Activated CD4-positive, CD25-positive, alpha-beta regulatory T cell treated with anti-CD3 and anti-CD28 coated beads, Interleukin-2, amount 50 U/mL, for 16 hours (primary cell): ENCODE measurements at places on chromosomes 5 and 9.

- no peak for DNase-seq
Observed at GRCh38 chr9:88075966-88076285, 62.3 kb downstream of the SPATA31C2 start.

GRCh38 chr5:171429543-171429910 lies 10.1 kb downstream of the FGF18 start:
- DNase-seq = no peak

DNA sequence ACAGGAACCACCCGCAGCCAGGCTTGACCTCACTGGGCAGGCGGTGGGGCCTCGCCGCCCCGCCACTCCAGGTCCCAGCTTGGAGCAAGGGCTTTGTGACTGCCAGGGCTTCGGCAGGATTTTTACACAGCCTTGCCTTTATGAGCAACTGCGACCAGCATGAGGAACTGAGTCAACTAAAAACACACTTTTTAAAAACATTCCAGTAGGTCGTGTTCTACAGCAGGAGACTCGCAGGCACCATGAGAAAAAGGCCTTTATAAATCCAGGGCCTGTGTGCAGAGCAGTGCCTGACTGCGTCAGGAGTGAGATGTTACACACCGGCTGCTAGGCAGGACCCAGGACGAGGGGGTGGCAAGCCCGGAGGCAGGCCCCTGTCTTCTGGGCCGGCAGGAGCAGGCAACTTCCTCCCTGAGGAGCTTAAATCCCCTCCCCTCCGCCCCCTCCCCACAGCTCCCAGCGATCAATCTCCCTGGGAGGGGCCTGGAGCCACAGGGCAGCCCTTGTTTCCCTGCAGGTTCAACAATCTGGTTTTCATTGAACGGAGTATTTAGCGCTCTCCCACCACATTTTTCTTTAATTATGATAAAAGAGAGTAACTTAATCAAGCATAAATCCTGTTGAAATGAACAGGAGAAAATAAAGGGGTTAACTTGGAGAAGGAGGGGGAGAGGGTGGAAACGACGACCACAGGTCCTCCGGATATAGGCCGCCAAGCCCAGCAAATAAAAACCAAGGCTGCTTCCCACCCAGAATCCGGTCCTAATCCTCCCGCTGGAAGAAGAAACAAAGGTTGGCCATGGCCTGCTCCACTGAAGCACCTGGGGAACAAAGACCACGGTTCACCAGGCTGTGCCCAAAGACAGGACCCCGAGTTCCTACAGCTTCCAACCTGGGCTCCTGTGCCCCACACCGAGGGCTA lies 92.5 kb downstream of the ROR2 start:
- DNase-seq = no peak

GRCh38 chr9:109730228-109730627 lies 49.8 kb upstream of the PALM2AKAP2 start:
- no peak for DNase-seq

- no peak for DNase-seq
Observed at GRCh38 chr5:89606939-89607534, 724.1 kb upstream of the MEF2C start.

DNA sequence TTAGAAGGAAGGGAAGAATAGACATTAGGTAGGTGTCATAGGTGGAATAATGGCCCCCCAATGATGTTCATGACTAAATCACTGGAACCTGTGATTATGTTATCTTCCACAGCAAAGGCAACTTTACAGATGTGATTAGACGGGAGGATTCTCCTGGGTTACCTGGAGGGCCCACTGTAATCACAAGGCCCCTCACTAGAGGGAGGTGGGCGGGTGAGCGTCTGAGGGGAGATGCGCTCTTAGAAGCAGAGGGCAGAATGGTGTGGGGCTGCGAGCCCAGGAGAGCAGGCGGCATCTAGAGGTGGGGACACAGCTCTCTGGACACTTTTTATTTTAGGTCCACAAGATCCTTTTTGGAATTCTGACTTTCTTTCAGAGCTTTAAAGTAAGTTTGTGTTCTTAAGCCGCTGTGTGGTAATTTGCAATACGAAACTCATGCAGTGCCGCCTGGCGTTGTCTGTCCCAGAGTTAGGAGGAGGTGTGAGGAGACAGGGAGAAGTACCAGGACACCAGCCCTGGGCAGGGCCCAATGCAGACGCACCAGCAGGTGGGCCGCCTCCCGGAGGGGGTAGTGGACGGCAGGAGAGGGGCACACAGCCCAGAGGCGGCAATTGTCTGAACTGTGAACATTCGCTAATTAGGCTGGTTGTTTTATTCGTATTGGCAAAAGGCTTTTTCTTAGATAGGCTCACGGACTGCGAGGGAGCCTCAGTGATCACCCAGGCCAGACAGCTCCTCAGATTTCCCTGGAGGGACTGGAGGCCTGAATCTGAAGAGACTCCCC lies 51.1 kb upstream of the FANCC start:
- DNase-seq = no peak

DNA sequence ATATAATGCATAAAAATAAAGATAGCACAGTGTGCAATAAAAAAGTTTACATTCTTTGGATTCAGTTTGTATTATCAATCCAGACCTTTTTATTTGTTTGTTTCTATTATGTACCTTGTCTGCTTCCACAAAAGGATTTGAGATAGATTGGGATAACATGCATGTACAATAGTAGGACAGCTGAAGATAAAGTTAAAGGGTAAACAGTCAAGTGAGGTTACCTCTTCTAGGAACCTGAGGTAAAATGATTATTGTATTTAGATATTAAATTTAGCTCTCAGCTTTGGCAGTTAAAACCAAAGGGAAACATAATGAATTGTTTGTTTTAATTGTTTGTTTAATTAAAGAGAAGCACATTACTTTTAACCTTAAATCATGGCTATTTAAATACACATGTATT lies 81.7 kb downstream of the ZCCHC7 start:
- DNase-seq = no peak

DNA sequence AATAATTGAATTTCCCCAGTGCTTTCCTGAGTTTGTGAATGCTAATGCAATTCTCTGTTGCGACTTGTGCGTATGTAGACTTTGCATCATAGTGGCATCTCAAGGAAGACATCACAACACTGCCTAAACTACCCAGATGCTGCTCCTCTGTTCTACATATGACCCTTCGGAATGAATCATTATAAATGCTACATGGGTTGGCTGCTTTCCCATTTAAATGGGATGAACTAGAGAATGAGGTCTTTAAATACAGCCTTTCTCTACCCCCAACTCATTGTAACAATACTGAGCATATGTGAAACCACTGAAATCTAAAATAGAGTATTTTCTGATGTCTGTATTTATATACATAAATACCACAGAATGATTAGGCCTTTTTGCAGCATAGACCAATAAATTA lies 136.6 kb upstream of the ICE1 start:
- DNase-seq = no peak

- DNase-seq = no peak
Observed at GRCh38 chr5:175501759-175502158, 23.4 kb downstream of the SFXN1 start.

DNA sequence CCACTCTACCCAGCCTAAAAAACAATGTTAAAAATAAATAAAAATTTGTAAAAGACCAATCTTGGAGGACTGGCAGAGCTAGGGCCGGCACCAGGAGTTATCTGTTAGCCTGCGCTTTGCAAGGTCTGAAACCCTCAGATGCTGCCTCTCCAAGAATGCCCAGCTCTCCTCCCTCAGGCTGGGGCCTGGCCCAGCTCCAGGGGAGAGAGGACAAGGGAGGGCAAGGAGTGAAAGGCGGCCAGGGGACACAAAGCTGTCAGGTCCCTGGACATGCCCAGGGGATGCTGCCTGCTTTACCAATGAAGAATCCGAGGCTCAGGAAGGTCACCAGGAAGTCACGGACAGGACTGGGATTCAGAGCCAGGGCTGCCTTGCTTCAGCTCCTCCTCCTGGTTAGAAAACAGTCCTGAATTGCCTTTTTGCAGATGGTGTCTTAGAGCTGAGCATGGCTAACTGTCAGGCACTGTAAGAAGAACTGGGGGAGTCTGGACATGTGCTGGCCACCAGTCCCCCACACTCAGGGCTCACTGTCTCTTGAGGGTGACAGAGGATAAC lies 5.5 kb upstream of the N4BP3 start:
- no peak for DNase-seq

DNA sequence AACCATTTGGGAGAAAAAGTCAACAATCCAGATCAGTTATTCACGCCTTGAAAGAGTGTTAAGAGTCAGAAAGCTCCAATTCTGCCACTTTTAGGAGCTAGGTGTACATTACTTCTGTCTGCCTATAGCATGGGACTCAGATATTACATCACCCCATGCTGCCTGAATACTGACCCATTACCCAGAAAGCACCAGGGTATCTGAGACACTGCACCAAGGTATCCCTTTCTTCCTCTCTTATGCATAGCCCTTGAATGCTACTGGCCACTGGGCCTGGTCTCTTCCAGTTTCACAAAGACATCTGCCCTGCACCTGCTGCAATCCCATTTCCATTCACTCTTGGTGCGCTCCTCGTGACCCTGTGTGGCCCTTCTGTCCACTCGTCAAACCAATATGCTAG lies 2.6 kb downstream of the STRBP start:
- DNase-seq = no peak

- no peak for DNase-seq
Observed at GRCh38 chr9:109996936-109997580, 210.9 kb downstream of the C9orf152 start.

- DNase-seq = no peak
Observed at GRCh38 chr9:72294936-72295335, 70.1 kb downstream of the ZFAND5 start.

GRCh38 chr5:148860599-148860998 lies 34.2 kb downstream of the ADRB2 start:
- no peak for DNase-seq

DNA sequence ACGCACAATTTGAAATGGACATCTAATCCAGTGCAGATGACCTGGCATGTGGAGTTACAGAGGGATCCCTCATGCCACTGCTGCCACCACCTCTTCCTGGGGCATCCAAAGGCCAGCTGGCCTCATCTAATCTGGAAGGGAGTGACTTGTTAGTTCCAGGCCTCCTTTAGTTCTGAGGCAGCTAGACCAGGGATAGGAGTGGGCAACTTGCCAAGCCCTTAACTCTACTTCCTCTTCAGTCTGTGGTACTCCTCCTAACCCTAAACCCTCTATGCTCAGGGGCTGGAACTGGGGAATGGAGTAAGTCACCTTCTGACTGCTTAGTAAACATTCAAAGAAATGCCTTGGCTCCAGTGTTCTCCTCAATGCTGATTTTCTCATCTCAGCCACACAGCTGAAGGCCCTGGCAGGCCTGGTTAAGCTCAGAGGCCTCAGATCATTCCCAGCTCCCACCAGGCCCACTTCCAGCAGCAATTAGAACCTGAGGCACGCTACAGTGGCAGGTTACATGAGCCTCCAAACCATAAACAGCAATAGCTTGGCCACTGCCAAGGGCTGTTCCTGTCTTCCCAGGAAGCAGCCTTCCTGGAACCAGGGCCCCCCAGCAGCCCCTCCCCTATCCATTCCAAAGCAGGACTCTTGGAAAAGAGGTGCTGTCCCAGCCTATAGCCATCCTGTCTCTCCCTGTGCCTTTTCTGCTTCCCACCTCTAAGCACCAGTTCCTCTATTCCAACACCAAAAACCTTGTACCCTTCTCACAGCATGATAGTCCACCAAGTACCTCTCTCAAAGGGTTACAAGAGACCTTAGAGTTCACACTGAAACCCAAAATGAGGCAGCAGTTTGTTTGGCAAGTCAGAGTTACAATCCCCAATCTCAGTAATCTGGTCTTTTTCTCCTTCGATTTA lies 2.0 kb downstream of the EIF4EBP3 start:
- DNase-seq = no peak

- DNase-seq = no peak
Observed at GRCh38 chr5:9905661-9906060, 275.5 kb upstream of the TAS2R1 start.

DNA sequence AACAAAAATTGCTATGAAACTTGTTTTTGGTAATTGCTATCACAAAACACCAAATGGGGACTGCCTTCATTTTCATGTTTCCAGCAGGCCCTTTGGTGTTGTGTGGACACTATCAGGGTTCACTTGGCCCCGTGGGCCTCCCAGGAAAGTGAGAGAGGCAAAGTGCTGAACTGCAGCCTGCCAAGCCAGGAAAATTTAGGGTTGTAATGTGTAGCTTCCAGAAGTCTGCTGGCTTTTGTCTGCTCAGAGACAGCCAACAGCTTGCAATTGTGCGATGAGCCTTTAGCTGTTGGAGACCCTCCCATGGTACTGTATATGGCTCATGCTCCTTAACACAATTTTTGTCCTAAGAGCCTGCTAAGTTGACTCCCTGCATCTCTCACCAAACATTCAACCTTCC lies 105.7 kb upstream of the EQTN start:
- DNase-seq = no peak

- DNase-seq = no peak
Observed at GRCh38 chr9:130698514-130698913, 4.9 kb downstream of the EXOSC2 start.
